Epithelial cell of esophagus (primary cell): ENCODE measurements at places on chromosomes 2 and 18.

DNA sequence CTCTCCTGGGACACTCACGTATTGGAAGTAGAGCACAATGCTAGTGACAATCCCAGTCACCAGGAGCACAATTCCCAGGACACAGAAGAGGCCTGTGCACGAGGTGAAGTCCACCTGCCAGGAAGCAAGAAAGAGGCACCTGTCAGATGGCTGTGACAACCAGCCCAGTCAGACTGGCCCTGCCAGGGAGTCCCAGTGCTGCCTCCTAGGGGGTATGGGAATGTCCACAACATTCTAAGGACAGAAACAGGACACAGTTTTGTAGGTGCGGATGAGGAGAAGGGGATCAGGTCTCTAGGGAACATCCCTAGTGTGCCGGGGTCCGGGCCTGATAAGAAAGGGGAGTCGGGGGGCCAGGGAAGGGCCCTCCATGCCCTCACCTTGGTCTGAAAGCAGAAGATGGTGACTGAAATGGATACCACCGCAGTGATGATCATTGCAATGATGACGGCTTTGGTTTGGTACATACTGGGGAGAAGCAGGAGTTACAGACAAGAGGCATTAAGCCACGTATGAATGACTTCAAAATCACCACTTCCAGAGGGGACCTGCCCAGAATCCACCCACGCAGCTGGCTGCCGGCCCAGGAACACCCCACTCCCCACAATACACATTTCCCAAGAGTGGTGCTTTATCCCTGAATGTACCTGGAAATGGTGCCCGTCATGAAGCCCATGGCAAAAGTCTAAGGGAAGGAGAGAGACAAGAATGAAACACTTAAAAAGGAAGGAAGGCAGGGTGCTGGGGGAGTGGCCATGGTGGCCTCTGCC, 6.9 kb downstream of the PNKD start:
- no peak for DNase-seq

- DNase-seq = peak; percentile 9
These were observed 35.6 kb downstream of the CEP192 start for GRCh38 chr18:13026583-13027270.

- no peak for DNase-seq
These were observed 40.5 kb downstream of the SPHKAP start for GRCh38 chr2:228140934-228141528.

- no peak for DNase-seq
These were observed 2.0 kb downstream of the KCNF1 start for GRCh38 chr2:10913501-10914271.

- DNase-seq = peak; percentile 27
These were observed 147.9 kb downstream of the B3GNT2 start for GRCh38 chr2:62343636-62344337.
